Tibial artery (tissue), 4 donors: ENCODE measurements at places on chromosomes 5 and 9.

- no peak for DNase-seq
Measured at GRCh38 chr5:149147676-149148075, 6.4 kb downstream of the ABLIM3 start.

- peak; percentile 43 for DNase-seq
Measured at GRCh38 chr5:52794519-52794918, 6.8 kb downstream of the ITGA1 start.

DNA sequence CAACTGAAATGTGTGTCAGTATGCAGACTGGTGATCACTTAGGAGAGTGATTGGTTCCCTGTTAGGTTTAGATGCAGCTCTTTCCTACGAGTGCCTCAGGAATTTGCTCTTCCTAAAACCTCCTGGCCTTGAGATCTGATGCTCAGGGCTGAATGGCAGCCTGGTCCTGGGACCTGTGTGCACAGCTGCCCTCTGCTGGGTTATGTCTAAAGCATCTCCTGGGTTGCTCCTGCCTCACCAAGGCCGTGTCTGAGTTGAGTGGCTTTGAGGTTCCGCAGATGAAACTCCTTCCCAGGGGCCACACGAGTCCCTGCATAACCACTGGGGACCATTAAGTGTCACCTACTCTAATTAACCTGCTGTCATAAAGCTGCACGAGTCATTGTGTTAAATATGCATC lies 59.5 kb downstream of the MVB12B start:
- DNase-seq = no peak

GRCh38 chr5:40798801-40799210 lies 632 bp upstream of the PRKAA1 start:
- no peak for DNase-seq

DNA sequence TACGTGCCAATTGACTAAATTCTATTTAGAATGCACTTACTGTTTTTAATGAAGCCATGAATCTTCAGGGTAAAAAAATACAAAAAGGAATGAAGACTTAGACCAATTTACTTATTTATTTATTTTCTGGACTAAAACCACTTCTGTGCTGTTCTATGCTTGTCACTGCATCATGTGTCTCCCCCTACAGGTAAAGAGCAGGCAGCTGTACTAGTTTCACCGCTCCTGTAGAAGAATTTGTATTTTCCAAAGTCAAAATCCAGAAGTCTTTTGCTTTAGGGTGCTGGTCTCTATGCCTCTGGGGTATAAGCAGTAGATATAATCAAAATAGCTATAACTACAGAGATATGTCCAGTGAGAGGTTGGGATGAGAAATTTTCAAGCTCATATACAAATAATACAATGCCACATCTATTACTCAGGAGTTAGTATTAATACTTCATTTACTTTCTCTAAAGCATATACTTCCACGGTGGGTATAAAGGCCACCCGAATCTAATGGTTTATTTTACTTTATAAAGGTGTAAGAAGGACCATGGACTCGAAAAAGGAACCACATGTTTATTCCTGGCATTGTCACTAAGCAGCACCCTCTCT lies 591.5 kb downstream of the RAB3C start:
- DNase-seq = no peak

DNA sequence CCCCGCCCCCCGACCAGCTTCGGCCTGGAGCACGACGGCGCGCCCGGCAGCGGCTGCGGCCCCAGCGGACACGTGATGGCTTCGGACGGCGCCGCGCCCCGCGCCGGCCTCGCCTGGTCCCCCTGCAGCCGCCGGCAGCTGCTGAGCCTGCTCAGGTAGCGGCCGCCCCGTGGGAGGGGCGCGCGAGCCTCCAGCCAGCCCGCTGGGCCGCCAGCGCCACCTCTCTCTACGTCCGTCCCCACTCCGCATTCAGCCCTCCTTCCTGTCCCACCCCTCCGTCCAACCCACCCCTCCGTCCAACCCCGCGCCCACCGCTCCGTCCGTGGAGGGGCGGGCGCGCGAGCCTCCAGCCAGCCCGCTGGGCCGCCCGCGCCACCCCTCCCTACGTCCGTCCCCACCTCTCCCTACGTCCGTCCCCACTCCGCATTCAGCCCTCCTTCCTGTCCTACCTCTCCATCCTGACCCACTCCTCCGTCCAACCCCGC lies 6.5 kb downstream of the ADAMTS13 start:
- no peak for DNase-seq

- DNase-seq = no peak
Measured at GRCh38 chr9:136229096-136230065, 16.2 kb downstream of the QSOX2 start.

GRCh38 chr9:20219437-20219836 lies 402.9 kb downstream of the MLLT3 start:
- no peak for DNase-seq

- DNase-seq = no peak
Measured at GRCh38 chr5:168174376-168174775, 117.1 kb upstream of the WWC1 start.

- no peak for DNase-seq
Measured at GRCh38 chr5:68746643-68747420, 347.0 kb upstream of the SLC30A5 start.

GRCh38 chr9:33840381-33840780 lies 23.4 kb downstream of the UBE2R2 start:
- no peak for DNase-seq

GRCh38 chr5:109105631-109106267 lies 304.0 kb downstream of the PJA2 start:
- DNase-seq = no peak
